Karpas-422 (cell line): ENCODE measurements at places on chromosomes 3 and 15.

GRCh38 chr3:97353176-97353575 is 411.4 kb upstream of the ARL6 start:
- H3K36me3 ChIP-seq: no peaks in the 10 kb centered on the region
- H3K4me1 ChIP-seq: no peaks in the 10 kb centered on the region
- no peak overlapping the region for H3K27ac ChIP-seq
- no peak for DNase-seq
- no peak overlapping the region for H3K4me3 ChIP-seq
- no peaks in the 10 kb centered on the region for H3K27me3 ChIP-seq

DNA sequence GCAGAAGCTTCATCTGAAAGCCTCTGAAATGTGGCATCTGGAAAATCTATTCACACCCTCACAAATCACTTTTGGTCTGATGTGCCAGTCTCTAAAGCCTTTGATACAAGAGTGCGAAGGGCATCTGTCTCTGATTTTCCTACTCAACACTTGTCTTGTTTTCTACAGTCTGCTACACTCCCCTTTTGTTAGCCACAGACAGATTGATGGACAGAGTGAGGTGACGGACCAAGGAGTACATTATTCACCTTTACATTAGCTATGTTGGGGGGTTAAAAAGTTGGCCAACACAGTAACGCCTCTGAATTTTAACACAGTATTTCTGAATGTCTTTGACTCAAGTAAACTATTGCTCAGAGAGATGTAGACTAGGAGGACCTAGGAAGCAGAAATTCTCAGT is 63.1 kb downstream of the TNIK start:
- no peaks in the 10 kb centered on the region for H3K4me1 ChIP-seq
- H3K27ac ChIP-seq: no peak overlapping the region
- no peaks in the 10 kb centered on the region for H3K36me3 ChIP-seq
- DNase-seq: no peak

- DNase-seq: no peak
- H3K27me3 ChIP-seq: no peaks in the 10 kb centered on the region
- no peaks in the 10 kb centered on the region for H3K4me1 ChIP-seq
- H3K4me3 ChIP-seq: no peak overlapping the region
- no peak overlapping the region for H3K27ac ChIP-seq
Observed at GRCh38 chr15:75416584-75416983, 34.9 kb downstream of the SIN3A start.

DNA sequence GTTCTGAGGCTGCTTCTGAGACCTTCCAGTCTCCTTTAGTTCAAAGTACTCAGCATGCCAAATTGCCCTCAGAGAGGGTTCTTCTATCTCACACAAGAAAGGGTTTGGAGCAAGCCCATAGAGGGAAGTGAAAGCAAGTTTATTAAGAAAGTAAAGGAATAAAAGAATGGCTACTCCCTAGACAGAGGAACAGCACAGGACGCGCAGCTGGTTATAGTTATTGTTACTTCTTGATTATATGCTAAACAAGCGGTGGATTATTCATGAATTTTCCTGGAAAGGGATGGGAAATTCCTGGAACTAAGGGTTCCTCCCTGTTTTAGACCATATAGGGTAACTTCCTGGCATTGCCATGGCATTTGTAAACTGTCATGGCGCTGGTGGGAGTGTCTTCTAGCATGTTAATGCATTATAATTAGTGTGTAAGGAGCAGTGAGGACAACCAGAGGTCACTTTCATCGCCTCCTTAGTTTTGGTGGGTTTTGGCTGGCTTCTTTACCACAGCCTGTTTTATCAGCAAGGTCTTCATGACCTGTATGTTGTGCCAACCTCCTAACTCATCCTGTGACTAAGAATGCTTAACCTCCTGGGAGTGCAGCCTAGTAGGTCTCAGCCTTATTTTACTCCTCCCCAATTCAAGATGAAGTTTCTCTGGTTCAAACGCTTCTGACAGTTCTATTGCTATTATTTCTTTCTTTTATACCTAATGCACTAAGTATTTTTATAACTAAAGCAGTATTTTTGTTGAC is 26.3 kb downstream of the SCN11A start:
- H3K27me3 ChIP-seq: no peaks in the 10 kb centered on the region
- peaks cover 3% of the 10 kb centered on the region; the same call in 1 of the 2 replicates for H3K4me1 ChIP-seq
- H3K36me3 ChIP-seq: no peaks in the 10 kb centered on the region
- H3K4me3 ChIP-seq: no peak overlapping the region
- H3K27ac ChIP-seq: no peak overlapping the region

- no peaks in the 10 kb centered on the region for H3K36me3 ChIP-seq
- DNase-seq: no peak
- H3K4me3 ChIP-seq: no peak overlapping the region
- no peak overlapping the region for H3K27ac ChIP-seq
- H3K4me1 ChIP-seq: no peaks in the 10 kb centered on the region
- no peaks in the 10 kb centered on the region for H3K27me3 ChIP-seq
Observed at GRCh38 chr3:79162653-79163052, 605.1 kb downstream of the ROBO1 start.
